NCI-H1105 (cell line): ENCODE measurements at places on chromosomes 5 and 9.

GRCh38 chr9:9819886-9820285 is 792.9 kb downstream of the PTPRD start:
- DNase-seq, result no peak

GRCh38 chr5:151432210-151432609 is 15.2 kb upstream of the SLC36A1 start:
- no peak for DNase-seq

- no peak for DNase-seq
Observed at GRCh38 chr9:109770101-109770500, 9.9 kb upstream of the PALM2AKAP2 start.

DNA sequence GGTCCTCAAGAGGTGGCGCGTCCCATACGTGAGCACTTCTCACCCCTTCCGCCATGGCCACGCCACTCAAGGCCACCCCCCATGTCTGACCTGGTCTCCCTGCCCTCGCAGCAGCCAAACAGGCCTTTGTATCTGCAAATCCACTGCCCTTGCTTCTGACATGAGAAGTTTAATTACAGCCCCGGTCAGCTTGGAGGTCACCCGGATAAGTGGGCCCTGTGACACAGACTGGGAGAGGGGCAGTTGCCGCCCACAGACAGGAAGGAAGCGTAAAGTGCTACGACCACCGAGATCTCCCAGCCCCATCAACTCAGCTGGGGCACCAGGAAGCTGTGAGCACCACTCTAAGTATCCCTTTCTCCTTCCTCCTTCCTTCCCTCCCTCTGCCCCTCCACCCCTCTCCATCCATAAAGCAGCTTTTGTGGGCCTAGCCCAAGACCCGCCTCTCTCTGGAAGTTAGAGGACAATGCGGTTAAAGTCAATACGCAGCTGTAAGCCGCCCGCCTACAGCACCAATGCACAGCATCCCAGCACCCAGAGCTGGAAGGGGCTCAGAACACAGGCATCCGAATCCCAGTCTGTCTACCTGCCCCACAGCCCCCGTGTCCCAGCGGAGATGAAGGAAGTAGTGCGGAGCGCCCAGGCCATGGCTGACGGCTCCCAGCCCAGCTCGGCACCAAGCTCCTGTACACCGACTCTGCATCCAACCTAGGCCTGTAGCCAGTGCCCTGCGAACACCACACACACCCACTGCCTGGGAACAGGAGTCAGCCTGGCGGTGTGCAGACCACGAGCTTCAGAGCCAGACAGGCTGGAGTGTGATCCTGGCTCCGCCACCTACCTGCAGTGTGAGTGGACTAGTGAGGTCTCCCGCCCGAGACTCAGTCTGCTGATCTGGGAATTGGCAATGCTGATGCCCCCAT is 44.8 kb upstream of the RNF130 start:
- no peak for DNase-seq

DNA sequence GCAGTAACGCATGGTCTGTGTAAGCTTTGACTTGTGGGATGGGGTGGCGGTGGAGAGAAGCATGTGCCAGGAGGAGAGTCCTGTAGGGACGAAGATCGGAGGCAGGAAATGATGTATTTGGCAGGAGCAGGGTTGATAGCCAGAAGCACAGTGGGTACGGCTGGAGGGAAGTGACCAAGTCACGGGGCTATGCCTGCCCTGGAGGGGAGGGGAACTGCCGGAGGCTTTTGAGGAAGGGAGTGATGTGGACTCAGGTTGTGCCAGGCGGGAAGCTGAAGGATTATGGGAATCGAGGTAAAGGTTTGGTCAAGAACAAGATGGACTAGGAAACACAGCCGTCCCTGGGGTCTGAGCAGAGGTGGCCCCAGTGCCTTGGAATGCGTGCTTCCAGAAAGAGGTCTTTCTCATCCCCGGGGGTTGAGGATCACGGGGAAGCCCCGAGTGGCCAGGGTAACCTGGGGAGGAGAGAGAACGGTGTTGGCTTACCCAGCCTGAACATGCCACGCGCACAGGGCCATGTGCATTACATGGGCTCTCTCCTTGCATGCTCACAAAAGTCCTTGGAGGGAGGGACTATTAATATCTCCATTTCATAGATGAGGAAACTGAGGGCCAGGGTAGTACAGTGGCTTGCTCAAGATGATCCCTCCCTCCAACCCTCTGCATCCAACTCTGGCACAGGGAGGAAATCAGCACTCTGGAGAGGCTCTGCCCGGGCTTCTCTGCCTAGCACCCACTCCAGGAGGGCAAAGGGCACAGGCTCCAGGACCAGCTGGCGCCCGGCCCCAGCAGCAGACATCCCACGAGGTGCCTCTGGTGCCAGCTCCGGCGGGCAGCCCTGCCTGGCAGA is 253.8 kb downstream of the PBX3 start:
- no peak for DNase-seq

DNA sequence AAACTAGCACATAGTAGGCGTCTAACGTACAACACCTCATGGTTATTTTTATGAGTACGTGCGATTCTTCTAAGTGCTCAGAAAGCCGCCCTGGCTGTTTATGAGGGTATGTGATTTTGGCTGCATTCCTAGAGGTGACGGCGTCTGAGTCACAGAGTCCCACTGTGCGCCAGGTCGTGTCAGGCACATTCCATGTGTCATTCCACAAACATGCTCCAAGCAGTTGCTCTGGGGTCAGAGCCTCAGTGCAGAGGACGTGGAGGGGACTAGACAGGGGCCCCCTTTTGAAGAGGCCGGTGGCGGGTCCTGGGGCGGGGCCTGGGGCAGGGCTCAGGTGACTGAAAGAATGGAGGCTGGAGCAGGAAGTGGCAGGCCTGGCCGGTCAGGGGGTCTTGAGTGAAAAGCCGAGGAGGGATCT is 51.9 kb downstream of the NEK6 start:
- DNase-seq, result no peak
